ENCODE measurements at places on chromosomes 4 and X.

- no peak for DNase-seq
Observed at GRCh38 chrX:154329294-154329693, 33.7 kb downstream of the TKTL1 start.

GRCh38 chrX:153469811-153470410 lies 465 bp downstream of the HAUS7 start:
- DNase-seq = peak; percentile 4

DNA sequence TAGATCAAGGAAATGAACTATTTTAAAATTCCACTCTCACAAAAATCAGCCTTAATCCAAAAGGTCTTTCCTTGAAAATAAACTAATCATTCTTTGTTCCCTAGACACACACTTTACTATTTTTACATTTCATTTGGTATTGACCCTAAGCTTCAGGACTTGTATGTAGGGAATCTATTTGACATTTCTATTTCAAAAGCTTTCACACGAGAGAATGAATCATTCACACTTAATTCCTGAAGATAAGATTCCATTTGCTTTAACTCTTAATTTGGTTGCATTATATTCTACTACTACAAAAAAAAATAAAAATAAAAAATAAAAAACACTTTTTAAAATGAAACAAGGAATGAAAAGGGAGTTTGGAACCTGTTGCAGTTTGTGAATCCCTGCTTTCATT lies 43.7 kb downstream of the EDNRA start:
- no peak for DNase-seq

GRCh38 chrX:41300758-41301437 lies 33.1 kb upstream of the DDX3X start:
- no peak for DNase-seq

GRCh38 chrX:56314334-56314733 lies 82.2 kb downstream of the KLF8 start:
- DNase-seq = no peak

DNA sequence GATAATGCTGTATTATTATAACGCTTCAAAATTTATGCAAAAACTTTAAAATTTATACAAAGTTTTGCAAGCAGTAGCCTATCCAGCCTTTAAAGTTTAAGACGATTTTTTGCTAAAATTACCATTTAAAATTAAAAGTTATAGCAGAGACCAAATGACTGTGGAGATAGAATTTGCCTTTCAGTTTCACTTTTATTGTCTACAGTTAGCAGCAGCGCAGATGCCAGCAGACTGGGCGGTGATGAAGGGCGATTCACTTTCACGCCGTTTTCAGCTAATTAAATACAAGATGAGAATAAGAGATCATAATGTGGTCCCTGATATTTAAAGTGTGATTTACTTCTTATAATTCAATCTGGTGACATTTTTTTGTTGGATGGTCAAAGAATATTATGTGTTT lies 1381.5 kb upstream of the ADGRL3 start:
- DNase-seq = peak; percentile 49

DNA sequence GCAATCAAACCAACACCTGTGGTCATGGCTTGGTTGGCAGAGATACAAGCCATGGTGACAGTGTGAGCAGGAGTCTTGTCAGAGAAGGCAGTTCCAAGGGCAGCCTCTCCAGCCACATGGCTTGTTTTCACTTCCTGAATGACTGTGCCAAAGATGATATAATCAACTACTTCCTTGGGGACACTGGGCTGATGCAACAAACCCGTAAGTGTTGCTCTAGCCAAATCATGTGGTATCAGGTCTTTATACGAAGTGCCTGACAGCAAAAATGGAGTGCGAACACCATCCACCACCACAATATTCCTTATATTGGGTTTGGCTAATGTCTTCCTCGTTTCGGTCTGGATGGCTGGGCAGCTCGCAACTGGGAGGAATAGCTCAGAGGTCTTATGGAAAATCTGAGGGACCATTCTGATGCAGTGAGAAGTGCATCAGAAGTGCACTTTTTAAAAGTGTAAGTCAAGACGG lies 922.0 kb downstream of the NLGN4X start:
- DNase-seq = no peak

DNA sequence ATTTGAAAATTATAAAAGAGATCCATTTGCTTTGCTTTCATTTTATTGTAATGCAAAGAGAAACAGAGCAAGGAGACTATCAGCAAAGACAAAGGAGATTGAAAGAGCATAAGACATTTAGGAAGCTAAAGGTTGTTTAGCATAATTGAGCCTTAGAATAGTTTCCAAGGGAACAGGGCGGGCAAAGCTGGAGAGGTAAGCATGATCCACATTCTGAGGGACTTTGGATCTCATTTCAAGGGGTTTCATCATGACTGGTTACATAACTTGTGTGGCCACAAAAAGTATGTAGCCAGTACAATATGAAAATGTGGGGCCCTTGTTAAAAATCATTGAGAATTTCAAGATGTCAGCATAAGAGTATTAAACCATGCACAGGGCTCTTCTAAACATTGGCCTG lies 406.5 kb downstream of the RPA4 start:
- DNase-seq = no peak
